ENCODE measurements at places on chromosomes 2 and 18.

DNA sequence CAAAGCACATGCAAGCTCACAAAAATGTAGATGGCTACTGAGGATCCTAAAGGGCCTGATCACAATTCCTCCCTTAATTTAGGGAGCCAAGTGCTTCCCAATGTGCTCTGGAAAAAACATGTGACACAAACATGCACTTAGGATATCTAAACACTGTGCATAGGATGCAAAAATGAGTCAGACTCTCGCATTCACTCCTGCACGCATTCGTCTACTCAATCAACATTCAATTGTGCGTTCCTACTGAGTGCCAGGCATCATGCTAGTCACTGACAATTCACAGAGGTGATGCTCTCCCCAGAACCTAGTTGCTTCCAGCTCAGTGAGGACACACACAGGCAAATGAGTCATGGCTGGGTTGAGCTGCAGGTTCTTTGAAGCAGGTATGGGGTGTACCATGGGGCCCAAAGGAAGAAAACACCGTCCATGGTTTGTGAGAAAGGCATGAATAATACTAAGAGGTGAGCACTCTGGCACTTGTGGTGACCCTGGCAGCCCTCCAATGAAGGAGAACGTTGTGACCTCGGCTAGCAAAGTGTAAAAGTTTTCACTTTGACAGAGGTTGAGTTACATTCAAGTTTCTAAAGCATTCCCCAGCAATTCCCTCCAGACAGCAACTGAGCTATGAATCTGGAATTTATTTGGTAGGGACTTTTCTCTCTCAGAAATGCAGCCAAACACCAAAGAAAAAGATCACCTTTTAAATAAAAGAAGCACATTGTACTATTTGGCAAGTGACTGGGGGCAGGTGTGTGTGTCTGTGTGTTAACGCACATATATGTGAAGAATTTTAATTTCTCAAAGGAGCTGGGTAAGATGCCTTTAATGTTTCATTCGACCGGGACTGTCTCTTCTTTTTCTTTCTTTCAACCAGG lies 173.3 kb downstream of the ALPK2 start:
- DNase-seq, result no peak

- DNase-seq, result no peak
These were observed 100.9 kb downstream of the SH3BP4 start for GRCh38 chr2:235052514-235053354.

DNA sequence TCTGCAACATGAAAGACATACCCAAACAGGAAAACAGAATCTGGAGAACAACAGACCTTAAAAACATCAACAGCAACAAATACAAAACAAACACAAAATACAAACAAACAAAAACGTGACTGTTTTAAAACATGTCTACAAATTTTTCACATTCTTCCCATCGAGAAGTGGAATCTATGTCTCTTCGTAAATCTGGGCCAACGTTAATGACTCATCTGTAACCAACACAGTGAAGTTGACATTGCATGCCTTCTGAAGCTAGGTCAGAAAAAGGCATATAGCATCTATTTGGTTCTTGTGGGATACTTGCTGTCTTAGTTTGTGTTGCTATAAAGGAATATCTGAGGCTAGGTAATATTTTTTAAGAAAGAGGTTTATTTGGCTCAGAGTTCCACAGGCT lies 269.0 kb upstream of the FBXO11 start:
- DNase-seq, result no peak

- DNase-seq, result no peak
These were observed 1157.5 kb upstream of the ZEB2 start for GRCh38 chr2:145677371-145677770.

DNA sequence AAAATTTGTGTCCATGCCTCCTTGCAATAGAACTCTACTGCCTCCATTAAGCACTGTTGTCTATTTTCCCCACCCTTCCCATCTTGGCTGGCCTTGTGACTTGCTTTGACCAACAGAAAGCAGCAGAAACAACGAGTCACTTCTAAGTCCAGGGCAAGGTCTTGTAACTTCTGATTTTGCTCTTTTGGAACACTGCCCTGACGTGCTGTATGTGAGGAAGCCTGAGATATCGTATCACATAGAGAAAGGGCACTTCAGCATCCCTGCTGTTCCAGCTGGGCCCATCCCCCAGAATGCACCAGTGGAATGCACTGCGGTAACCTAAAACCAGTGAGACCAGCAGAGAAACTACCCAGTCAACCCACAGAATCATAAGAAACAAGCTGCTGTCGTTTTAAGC lies 28.1 kb downstream of the NCKAP1 start:
- no peak for DNase-seq

DNA sequence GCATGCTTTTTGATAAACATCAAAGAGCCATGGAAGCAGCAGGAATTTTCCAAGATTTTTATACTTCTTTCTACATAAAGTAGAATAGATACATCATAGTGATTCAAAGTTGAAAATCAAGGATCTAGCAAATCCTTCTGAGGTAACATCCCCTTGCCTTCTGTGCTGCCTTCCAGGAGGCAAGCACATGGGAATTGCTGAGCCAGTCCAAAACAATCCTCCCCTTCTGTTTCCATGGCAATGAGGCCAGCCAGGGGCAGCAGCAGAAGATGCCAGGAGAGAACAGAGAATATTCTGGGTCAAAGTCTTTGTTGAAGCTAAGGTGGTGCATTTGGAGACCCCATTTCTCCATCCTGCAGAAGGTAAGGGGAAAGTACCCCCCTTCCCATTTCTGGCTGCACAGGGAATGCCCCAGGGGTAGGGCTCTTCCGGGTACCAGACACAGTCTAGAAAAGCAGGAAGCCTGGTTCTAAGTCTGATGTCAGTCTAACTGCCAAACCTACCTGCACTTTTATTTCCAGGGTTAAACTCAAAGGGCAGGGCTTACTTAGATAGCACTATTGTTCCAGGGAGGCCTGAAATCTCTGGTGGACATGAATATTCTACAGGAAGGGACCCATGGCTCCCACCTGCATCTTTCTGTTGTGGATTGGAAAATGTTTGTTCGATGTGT lies 22.1 kb downstream of the CENPA start:
- DNase-seq, result no peak

- no peak for DNase-seq
These were observed 65.2 kb upstream of the CCDC195 start for GRCh38 chr2:224781400-224781799.

DNA sequence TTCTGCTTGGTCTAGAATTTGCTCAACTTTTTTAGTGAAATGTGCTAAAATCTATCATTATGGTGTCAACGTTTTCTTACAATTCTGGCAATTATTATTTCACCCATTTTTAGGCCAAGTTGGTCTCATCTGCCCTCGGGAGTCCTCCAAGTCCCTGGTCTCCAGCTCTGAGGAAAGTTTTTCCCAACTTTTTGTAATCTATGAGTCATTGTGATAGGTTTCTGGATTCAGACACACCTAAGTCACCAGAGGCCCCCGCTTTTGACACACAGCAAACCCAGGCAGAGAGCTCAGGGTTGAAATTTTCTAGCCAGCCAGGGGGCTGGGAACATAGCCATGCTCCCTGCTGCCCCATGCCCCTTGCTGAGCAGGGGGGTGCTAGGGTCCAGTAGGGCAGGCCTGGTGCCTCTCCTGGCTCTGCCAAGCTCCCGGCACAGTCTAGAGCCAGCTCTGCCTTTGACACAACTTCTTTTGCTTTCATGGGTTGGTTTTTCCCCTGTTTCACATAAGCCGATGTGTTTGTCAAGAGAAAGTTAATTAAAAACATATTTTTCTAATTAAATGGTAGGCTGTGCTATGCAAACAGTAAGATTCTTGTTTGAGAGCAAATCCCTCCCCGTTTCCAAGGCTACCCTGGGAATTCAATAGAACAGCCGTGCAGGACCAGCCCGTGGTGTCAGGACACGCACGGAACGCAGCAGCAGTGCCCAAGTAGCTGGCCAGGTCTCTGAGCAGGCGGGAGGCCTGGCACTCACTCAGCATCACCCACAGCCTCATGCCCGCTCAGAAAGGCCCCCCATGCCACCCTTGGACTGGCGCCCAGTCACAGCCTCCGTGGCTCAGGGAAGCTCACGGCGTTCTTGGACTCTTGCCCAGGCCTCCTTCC lies 25.5 kb upstream of the SNED1 start:
- no peak for DNase-seq

- no peak for DNase-seq
These were observed 53.5 kb downstream of the TFCP2L1 start for GRCh38 chr2:121231385-121232000.

- peak; percentile 78 for DNase-seq
These were observed 44.7 kb downstream of the PSD4 start for GRCh38 chr2:113218283-113219091.

- DNase-seq, result no peak
These were observed 79.8 kb downstream of the VSNL1 start for GRCh38 chr2:17620280-17620679.

- no peak for DNase-seq
These were observed 57.6 kb downstream of the PXDN start for GRCh38 chr2:1686784-1687105.

- no peak for DNase-seq
These were observed 5.8 kb downstream of the PCARE start for GRCh38 chr2:29068513-29068912.

- no peak for DNase-seq
These were observed 25.4 kb downstream of the USP14 start for GRCh38 chr18:183769-184168.

DNA sequence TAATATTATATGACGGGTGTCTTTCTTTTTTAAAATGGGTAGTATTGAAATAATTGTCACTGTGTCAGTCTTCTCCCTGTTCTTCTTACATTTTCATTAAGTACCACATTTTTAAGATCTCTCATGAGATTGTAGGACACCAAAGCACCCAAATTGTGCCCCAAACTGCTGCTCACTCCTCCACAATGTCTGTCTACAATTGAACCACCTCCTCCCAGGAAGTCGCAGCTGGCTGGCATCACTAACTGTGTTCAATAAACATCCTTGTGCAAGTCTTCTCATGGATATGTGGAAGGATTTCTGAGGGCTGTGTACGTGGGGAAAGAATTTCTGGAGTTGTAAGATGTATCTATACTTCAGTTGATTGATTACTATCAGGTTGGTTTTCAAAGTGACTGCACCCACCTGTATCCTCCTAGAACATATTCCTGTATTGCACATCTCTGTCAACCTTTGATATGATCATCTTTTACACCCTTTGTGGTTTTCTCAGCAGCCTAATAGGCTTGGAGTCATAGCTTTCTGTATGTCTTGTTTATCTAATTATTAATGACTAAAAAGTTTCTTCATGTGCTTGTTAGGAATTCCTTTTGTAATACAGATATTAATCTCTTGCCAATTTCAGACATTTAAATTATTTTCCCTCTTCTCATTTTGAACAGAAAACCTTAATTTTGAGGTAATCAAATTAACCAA lies 774.9 kb downstream of the RNF144A start:
- no peak for DNase-seq

- DNase-seq, result no peak
These were observed 121.2 kb downstream of the LYPD6 start for GRCh38 chr2:149451417-149452165.

GRCh38 chr2:159600752-159601151 lies 15.6 kb downstream of the BAZ2B start:
- DNase-seq, result no peak

- no peak for DNase-seq
These were observed 8.8 kb upstream of the TMEM87B start for GRCh38 chr2:112046231-112046630.

GRCh38 chr2:239443666-239444567 lies 43.1 kb upstream of the HDAC4 start:
- DNase-seq, result peak; percentile 48

DNA sequence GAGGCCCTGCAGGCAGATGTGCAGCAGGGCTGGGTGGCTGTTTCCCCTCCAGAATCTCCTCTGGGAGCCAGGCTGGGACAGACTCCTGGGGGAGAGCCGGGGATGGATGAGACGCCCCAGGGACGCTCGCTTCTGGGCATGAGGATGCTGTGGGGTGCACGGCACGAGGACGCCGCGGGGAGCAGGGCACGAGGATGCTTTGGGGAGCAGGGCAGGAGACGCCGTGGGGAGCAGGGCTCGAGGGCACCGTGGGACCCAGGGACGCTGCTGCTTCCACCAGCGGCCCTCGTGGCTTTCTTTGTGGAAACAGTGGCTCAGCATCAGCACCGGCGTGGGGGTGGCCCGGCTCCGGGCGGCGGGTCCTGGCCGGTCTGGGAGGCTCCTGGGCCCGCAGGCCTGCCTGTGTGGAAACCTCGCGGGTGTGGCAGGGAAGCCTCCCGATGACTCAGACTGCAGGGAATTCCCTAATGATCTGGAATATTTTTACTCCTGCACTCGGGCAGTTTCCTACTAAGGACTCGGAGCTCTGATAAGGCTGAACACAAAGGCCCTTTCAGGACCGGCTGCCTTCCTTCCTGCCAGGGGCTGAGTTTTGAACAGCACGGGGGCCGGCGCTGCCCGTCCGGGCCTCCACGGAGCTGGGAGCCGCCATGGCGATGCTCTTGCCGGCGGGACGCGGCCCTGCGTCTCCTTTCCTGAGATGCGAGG lies 62.6 kb downstream of the NFATC1 start:
- peak; percentile 89 for DNase-seq

- no peak for DNase-seq
These were observed 62.9 kb upstream of the FAM110C start for GRCh38 chr2:108920-109809.

DNA sequence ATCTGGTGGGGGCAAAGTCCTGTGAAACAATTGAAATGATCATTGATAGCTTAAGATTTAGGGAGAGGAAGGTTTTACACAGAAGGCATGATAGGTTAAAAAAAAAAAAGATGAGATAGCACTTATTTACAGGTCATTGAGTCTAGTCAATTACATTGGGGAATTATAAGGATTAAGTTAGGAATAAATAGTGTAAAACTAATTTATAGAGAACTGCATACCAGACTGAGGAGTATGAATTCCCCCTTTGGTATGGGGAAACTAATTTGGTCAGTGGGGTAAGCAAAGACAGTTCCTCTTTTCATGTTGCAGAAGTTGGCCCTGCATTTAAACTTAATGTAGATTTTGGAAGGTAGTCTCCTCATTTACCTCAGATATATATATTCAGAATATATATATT lies 10.8 kb downstream of the GLS start:
- no peak for DNase-seq

GRCh38 chr2:233972941-233973575 lies 55.9 kb downstream of the TRPM8 start:
- DNase-seq, result no peak

DNA sequence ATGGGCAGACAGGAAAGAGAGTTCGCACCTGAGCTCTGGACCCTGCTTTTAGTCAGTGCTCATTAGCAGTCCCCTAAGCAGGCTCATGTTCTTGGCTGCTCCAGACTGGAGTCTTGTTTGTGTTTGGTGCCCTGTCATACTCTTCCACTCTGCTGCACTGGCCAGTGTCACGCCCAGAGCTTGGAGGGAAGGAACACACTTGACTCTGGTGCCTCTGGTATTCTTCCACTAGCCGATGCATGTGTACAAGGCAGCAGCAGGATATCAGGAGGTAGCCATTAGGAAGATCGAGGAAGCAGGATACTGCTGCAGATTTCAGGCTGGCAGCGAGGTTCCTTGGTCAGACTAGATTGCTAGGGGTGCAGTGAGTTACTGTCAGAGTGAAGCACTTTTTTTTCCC lies 81.4 kb upstream of the B3GNT2 start:
- DNase-seq, result no peak
